ENCODE measurements at places on chromosomes 12 and 14.

GRCh38 chr12:125091401-125091800 is 26.2 kb downstream of the AACS start:
- DNase-seq = no peak

DNA sequence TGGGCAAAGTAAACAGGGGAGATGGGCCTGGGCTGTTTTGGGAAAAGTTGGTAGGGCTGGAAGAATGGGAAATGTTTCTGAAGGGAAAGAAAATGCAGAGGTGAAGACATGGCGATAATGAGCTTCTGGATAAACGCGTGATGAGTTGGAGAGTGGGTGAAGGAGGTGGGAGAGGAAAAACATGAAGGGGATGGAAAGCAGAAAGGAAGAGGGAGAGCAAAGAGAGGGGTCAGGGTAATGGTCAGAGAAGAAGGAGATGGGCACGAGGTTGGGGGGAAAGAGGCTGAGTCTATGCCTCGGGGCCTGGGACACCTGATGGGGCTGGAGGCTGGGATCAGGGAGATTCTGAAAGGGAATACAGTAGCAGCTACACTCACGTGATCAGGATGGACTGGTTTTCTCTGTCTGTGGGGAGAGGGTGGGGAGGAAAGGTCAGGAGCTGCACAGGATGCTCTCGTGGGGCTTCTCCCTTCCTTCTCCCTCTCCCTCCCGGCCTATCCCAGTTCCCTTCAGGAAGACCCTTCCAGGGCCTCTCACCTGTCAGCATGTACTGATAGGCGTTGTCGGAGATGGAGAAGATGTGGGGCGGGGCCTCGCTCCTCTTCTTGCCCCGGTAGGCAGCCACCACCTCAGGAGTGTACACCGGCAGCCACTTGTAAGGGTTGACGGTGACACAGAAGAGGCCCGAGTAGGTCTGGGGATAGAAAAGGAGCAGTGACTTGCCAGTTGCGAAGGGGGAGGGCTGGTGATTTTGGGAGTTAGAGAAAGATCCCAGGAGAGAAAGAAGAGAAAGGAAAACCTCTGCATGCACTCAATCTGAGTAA is 3.1 kb downstream of the MYH7 start:
- no peak for DNase-seq

GRCh38 chr12:129701631-129702101 is 202.2 kb downstream of the TMEM132D start:
- DNase-seq = no peak

GRCh38 chr14:95485222-95485819 is 31.1 kb downstream of the SYNE3 start:
- DNase-seq = no peak

- DNase-seq = no peak
These were observed 715 bp downstream of the CACNB3 start for GRCh38 chr12:48818831-48819590.

GRCh38 chr14:21521501-21521900 is 4.6 kb downstream of the SALL2 start:
- DNase-seq = no peak

DNA sequence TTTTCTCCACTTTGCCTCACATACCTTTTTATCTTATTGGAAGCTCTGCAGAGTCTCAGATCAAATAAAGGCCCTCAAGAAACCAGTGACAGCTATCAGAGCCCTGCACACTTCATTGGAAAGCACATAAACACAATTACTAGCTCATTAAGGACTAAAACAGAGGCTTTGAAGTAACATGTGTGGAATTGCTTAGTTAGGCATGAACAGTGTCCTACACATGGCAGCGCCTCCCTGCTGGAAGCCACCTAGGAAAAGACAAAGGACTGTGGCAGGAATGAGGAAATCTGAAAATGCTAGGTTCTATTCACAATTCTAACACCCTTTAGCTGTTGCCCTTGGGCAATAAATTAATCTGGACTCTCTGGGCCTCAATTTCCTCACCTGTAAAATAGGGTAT is 89.4 kb downstream of the SUDS3 start:
- DNase-seq = no peak

DNA sequence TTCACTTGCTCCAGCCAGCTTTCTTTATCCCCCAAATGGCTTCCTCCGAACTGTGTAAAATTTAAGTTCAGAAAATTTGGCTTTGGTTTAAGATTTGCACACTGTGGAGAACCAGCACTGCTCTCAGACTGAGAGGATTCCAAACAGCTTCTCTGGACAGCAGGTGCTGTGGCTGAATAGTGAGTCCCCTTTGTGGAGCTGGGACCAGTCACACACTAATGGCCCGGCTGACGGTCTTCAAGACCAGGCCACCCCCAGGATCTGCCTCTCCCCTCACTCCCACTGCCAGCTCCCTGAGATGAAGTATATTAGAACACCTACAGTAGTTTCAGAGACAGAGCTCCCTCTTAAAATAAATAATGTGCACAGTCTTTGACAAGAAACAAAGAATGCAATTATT is 267.3 kb downstream of the BCAT1 start:
- no peak for DNase-seq

- DNase-seq = no peak
These were observed 207.8 kb downstream of the NAV3 start for GRCh38 chr12:78038541-78038940.

- DNase-seq = no peak
These were observed 95.8 kb downstream of the TMTC3 start for GRCh38 chr12:88237954-88238353.

DNA sequence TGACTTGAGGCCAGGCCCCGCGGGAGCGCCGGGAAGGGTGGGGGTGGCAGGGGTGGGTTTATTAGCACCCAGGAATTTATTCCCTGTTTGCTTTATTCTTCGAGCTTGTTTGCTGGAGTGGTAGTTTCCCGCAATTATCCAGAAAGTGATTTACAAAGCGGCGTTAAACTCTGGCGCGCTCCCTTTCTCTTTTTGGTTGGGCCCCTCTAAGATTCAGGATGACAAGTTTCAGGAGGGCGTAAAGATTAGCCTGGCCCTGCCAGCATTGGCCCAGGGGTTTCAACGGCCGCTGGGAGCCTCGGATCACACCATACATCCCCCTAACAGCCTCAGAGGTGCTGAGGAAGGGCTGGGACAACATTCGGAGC is 444 bp upstream of the NKX2-8 start:
- DNase-seq = no peak

- no peak for DNase-seq
These were observed 30.1 kb downstream of the DACT1 start for GRCh38 chr14:58667900-58668299.

- DNase-seq = no peak
These were observed 116.6 kb downstream of the CALM1 start for GRCh38 chr14:90513161-90514014.

DNA sequence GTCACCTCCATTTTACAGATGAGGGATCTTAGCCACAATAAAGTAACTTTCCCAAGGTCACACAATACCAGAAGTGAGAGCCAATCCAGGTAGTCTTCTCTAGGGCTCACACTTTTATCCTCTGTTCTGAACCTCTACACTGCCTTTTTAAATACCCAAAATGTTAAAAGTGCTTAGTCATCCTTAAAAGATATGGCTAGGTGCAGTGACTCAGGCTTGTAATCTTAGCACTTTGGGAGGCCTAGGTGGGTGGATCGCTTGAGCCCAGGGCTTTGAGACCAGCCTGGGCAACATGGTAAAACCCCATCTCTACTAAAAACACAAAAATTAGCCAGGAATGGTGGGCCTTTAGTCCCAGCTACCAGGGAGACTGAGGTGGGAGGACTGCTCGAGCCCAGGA is 104.1 kb upstream of the PPP4R3A start:
- no peak for DNase-seq

DNA sequence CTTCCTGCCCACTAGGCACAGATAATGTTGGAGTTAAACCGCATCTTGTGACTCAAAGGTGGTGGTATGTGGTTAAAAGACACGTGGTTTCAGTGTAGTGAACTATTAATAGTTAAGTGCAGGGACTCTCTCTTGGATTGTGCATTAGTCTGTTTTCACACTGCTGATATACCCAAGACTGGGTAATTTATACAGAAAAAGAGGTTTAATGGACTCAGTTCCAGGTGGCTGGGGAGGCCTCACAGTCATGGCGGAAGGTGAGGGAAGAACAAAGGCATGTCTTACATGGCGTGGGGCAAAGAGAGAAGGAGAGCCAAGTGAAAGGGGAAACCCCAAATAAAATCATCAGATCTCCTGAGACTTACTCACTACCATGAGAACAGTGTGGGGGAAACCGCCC is 362.3 kb downstream of the GLT1D1 start:
- no peak for DNase-seq

DNA sequence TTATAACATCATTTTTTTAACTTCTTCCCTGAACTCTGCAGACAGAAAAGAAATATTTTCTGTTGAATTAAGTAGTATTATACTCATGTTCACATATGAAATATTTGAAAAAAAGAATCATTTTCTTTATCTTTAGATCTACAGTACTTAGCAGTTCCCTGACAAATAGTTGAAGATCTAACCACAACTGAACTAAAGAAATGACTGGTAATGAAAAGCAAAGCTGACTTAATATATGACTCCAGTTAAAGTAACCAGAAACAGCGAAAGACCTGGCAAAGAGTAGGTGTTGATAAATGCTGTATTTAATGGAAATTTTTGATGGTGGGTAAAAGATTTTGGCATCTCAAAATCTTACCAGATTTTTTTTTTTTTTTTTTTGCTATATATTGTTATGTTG is 207.1 kb upstream of the SLC16A7 start:
- DNase-seq = no peak

DNA sequence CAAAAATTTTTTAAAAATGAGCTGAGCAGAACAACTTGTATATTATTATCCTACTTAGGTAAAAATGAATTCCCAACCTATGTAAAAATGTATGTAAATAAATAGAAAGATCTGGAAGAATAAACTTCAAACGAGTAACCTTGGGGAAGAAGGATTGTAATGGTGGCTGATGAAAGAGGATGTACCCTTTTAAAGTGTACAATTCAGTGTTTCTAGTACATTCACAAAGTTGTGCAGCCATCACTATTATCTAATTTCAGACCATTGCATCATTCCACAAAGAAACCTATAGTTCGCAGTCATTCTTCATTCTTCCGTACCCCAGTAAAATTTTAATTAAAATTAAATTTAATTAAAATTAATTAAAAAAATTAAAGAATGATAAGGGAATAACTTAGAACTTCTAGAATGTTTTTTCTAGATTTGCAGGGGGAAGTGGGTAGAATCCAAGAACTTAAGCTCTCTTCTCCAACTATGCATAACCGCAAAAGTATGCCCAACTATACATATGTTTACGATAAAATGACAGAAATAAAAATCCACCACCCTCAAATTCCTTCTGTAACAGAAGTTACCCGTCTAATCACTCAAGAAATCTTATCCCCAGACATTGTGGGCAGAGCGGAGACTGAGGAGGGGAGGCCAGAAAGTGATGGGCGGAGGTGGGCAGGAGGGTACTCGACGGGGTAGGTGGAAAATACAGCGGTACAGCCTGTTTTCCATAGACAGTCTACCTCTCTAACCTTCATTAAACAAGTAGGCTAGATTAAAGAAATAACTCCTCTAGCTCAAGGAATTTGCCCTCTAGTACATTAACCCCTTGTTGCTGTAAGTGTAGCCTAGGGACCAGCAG is 921 bp downstream of the DEPDC4 start:
- DNase-seq = no peak

DNA sequence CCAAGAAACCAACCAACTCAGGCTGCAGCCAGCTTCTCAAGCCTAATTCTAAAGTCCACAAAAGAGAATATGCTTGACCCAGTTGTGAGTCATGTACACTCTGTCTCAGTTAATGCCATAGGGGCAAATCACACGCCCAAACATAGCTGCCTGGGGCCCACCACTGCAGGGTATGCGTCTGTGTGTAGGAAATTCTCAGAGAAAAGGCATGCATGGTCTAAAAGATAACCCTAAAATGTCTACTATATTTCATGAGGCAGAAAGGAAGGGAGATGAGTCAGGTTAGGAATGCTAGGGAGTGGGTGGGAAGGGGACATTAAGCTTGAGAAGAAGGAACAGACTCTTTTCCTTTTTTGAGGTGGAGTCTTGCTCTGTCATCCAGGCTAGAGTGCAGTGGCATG is 22.3 kb upstream of the SPTLC2 start:
- DNase-seq = no peak

DNA sequence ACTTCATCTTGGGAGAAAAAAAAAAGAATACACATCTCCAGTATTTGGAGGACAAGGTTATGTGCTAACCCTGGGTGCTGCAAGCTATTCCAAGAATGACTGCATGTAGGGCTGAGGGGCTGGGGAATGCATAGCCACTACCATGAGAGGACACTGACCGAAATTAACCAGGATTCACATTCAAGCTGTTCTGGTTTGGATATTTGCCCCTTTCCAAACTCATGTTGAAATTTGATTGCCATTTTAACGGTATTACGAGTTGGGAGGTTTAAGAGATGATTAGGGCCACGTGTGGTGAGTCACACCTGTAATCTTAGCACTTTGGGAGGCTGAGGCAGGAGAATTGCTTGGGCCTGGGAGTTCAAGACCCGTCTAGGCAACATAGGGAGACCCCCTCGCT is 18.5 kb upstream of the MARK3 start:
- DNase-seq = no peak

- DNase-seq = no peak
These were observed 576.1 kb downstream of the ALG10 start for GRCh38 chr12:34598352-34598827.

DNA sequence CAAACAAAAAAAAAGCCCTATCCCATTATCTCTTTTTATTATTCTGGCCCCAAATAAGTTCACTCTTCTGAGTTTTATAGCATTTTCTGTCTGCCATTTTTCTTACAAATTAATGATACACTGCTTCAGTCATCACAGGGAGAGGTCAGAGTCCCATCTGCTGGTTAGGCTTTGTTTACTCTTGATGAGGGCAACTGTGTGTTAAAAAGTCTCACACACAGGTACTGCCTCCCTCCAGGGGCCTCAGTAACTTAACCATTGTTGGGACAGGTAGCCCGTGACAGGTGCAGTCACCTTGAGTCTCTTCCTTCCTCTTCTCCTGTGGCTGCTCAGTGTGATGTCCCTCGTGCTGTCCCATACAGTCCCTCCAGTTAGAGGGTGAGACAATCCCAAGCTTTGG is 45.5 kb upstream of the SEL1L start:
- DNase-seq = no peak

DNA sequence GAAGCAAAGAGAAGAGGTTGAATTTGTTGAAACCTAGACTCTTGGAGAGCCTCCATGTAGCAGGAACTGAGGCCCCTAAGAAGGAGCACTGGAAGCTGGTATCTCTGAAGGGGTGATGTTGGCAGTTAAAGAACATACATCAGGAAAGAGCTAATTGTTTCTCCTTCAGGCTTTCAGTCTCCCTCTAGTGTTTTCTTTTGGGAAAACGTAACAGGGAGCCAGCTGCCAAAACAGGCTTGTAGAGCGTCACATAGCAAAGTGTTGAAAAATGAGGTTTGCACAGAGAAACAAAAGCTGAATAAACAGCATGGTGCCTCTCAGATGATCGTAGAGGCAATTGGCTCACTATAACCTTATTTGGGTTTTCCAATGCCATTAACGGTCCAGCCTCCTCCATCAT is 46.9 kb upstream of the CAND1 start:
- DNase-seq = no peak

- DNase-seq = no peak
These were observed 351.2 kb downstream of the KCNH5 start for GRCh38 chr14:62694075-62694474.
